ENCODE measurements at places on chromosomes 5 and 9.

DNA sequence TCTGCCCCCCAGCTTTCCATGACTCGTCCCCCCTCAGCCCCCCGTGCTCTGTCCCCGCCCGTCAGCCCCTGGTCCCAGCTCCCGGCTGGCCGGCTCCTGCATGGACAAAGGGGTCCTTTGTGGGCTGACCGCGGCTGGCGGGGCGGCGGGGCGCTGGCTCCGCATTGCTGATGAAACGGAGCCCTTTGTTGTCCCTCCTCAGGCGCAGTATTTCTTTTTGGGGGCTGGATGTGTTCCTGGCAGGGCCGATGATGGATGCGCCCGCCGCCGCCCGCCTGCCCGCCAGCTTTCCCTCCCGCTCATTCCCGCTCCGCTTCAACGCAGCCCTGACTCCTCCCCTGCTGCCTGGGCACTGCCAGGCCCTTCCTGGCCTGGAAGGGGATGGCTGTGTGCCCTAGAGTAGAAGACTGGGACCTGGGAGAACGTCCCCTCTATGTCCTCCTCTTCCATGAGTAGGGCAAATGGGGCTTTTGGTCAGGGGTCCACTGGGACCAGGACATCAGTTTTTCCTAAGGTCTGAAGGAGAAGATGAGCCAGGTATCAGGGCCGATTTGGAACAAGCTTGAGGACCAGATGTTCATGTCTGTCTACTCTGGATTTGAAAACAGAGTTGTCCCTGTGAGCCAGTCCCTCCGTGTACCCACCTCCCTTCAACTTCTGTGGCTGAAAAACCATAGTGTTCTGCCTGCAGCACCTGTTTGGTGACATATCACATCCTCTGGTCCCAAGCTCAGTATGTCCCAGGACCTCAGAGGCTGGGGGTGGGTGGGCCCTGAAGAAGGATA, 29.0 kb downstream of the CXXC5 start:
- DNase-seq: no peak

DNA sequence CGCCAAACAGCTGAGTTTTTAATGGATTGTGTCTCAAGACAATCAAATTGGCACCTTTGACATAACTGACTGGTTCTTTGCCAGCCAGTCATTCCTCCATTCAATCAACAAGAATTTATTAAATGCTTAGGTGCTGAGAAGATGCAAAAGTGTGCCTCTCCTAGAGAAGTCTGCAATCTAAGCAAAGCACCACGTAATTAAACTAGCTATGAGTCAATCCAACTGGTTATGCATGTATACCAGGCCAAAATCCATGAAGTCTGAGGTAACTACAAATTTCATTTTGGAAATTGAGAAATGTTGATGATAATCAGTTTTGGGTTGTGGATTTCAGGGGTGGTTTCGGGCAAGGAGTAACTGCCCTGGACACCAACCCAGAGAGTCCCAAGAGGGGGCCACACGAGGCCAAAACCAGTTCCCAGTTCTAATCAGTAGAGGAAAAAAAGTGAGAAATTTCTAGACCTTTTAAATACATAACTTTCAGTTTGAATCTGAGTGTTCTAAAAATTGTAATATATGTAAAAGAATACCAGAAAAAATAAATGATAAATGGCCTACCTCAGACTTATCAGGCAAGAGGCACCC, 92.6 kb downstream of the EFNA5 start:
- no peak for DNase-seq

- DNase-seq: no peak
Measured at GRCh38 chr9:90064971-90065370, 460.2 kb downstream of the GADD45G start.

GRCh38 chr5:169826618-169827017, 153.7 kb downstream of the INSYN2B start:
- DNase-seq: no peak

- no peak for DNase-seq
Measured at GRCh38 chr5:29662876-29663275, 1530.6 kb upstream of the CDH6 start.

- no peak for DNase-seq
Measured at GRCh38 chr5:156479849-156480248, 152.9 kb downstream of the SGCD start.

- no peak for DNase-seq
Measured at GRCh38 chr9:128882677-128883603, 1.0 kb downstream of the LRRC8A start.

- DNase-seq: no peak
Measured at GRCh38 chr5:15564523-15564922, 64.5 kb downstream of the FBXL7 start.

DNA sequence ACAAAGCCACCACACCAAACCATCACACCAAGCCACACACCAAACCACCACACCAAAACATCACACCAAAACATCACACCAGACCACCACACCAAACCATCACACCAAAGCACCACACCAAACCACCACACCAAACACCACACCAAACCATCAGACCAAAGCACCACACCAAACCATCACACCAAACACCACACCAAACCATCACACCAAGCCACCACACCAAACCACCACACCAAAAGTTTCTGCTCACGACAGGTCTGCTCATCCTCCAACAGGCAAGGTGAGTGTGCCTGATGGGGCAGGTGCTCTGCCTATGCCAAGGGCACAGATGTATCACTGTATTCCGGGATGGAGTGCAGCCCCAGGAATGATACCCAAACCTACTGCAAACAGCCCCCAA, 87.9 kb upstream of the FSTL4 start:
- no peak for DNase-seq

- no peak for DNase-seq
Measured at GRCh38 chr5:131260895-131261294, 3.0 kb upstream of the CDC42SE2 start.
